ENCODE measurements at places on chromosomes 12 and 14.

GRCh38 chr14:100885196-100885595 lies 18.3 kb downstream of the RTL1 start:
- no peak for DNase-seq

GRCh38 chr14:69097974-69098373 lies 54.9 kb downstream of the DCAF5 start:
- DNase-seq: no peak

DNA sequence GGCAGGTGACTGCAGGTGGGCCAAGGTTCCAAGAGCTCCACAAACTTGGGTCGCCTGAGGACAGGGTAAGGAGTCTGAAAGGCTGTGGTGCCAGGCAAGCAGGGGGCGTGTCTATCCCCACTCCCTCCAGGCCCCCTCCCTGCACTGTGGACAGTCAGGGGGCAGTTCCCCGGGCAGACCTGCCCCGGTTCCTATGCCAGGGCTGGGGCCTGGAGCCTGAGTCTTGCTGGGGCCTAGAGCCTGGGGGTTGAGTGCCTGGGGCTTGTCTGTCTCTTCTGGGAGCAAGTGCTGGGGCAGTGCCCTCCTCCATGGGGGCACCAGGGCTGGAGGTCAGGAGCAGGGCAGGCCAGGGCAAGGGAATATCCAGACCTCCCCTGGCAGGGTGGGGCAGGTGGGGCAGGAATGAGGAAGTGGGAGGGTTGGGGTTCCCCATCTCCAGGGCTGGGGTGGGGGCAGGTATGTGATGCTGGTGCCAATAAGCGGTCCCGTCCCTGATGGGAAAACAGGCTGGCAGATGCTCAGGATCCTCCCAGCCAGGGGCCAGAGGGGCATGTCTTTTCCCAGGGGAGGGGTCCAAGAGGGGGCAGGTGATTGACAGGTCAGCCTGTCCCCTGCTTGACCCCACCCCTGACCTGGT lies 11.9 kb upstream of the TNFAIP2 start:
- DNase-seq: no peak

GRCh38 chr12:13116259-13116658 lies 12.8 kb upstream of the GSG1 start:
- no peak for DNase-seq

DNA sequence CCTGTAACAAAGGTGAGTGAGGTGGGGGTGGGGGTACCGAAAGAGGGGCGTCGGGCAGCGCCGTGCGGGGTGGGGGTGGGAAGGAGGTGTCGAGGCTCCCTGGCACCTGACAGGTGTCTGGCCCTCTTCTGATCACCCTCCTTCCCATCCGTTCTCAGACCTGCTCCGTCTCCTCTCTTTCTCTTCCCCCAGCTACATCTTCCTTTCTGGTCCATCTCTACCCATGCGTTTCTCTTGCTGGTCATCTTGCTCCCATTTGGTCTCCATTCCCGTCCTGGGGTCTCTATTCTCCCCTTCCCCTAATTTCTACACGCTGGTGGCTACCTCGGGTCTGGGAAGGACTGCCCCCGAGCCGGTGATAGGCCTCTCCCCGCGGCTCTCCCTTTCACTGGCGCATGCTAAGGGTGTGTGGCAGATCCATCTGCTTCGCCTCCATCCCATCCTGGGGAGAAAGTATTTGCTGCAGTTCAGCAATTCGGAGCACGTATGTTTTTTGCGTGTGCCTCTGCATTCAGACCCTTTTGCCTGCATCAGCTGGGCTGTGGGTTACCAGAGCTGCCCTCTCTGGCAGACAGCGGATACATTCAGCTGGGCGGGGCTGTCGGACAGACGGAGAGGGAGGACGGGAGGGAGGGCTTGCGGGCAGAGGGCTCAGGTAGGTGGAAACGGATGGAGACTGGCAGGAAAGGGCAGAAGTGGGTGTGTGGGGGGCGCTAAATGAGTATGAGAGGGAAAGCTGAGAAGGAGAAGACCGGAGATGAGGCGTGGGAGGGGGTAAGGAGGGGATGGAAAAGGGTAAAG lies 730 bp downstream of the CLSTN3 start:
- DNase-seq: peak; percentile 46

GRCh38 chr12:13091832-13092231 lies 11.6 kb downstream of the GSG1 start:
- no peak for DNase-seq

DNA sequence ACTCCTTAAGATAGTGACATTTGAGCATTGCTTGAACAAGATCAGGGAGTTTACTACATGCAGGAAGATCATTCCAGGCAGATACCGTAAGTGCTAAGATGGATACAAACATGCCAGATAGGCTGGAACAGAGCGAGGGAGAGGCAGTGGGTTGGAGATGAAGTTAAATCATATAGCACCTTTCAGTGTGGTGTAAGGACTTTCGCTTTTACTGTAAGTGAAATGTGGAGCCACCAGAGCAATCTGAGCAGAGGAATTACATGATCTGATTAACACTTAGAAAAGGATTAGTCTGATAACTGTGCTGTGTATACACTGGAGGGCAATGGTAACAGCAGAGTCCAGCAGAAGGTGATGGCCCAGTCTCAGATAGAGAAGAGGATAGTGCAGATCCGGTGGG lies 163.0 kb upstream of the SSTR1 start:
- DNase-seq: no peak

DNA sequence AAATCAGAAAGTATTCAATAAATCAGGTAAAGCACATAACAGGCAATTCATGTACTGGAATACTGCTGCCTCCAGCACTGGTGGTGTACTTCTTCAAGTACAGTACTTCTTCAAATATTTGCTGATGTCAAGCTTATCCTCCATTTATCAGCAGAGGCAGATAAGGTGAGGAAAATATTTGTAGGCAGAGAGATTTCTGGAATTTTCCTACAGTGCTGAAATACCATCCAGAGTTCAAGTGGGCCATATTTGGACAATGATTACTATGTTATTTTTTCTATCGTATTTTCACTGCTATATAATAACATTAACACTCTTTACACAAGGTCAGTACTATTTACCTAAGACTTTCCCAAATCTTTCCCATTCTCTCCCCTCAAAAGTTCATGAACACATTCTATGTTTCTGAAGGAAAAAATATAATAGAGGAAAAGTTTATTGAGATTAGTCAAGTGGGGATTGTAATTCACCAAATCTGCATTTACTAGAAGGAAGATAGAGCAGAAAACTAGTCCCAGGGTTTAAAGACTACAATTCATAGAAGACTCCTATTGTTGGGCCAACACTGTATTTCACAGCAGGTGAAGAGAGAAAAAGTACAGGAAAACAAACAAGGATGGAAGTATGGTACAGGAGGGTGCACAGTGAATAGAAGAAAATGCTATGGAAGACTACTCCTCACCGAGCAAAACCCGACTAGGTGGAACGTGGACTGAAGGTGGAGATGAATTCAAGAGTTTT lies 141.1 kb downstream of the PAWR start:
- DNase-seq: peak; percentile 23

DNA sequence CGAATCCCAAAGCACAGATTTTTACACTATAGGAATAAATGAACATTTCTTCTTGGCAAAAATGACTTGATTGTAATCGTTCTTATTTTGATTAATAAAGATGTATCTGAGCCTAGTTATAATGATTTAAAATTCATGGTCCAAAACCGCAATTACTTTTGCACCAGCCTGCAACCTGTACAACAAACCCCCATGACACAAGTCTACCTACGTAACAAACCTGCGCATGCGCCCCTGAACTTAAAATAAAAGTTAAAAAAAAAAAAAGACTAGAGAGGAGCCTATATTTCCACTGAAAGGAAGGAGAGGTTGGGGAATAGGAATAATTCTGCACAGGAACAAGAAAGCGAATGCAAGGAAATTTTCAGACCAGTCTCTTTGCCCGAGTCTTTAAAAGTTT lies 145.2 kb downstream of the SCARB1 start:
- DNase-seq: no peak

GRCh38 chr14:103453791-103454190 lies 68.6 kb downstream of the MARK3 start:
- DNase-seq: no peak

DNA sequence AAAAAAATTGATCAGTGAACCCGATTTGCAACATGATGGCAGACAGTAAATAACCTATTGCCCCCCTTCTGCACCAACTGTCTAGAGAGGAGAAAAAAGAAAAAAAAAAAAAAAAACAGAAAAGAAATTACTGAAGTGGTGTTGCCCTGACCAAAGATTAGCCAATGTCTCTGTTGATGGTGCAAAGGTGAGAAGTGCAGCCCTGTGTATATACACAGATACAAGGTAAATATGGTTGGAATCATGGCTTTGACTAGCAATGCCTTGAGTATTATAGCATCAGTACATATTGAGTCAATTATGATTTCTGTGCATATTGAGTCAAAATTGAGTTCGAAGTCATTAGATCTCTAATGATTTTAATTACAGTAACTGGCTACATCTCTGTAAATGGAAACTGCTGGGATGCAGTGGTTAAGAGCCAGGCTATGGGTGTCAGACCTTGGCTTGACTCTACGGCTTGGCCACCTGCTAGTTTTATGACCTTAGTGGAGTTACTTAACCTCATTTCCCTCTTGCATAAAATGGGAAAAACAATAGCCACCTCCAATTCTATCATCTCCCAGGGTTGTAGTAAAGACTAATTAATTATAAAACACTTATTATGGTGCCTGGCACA lies 51.0 kb downstream of the EGLN3 start:
- DNase-seq: no peak

- no peak for DNase-seq
These were observed 28.1 kb downstream of the GIT2 start for GRCh38 chr12:109968032-109968420.

DNA sequence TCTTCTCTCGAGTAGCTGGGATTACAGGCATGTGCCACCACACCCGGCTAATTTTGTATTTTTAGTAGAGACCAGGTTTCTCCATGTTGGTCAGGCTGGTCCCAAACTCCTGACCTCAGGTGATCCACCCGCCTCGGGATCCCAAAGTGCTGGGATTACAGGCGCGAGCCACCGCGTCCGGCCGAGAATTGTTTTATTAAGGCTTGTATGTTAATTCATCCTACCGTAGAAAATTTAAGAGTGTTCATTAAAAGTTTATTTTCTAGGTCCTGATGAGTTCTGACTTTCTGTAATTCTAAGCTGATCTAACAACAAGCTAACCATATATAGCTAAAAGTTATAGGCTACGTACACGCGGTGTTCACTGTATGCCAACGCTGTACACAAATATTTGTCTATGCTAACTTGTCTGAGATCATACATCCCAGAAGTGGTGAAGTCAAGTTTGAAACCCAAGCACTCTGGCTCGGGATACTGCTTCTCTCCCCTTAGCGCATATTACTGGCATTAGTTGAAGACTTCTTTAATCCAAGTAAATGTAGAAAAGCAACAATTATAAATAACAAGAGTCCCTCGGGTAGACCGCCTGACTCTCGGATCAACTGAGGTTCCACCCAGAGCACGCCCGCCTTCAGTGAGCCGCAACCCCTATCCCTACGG lies 570 bp upstream of the MRPS35 start:
- no peak for DNase-seq

- peak; percentile 7 for DNase-seq
These were observed 338.3 kb downstream of the EMP1 start for GRCh38 chr12:13534645-13535398.

- no peak for DNase-seq
These were observed 32.8 kb downstream of the CCNK start for GRCh38 chr14:99513946-99514551.

GRCh38 chr12:101027816-101028215 lies 182.2 kb downstream of the SLC5A8 start:
- DNase-seq: no peak

DNA sequence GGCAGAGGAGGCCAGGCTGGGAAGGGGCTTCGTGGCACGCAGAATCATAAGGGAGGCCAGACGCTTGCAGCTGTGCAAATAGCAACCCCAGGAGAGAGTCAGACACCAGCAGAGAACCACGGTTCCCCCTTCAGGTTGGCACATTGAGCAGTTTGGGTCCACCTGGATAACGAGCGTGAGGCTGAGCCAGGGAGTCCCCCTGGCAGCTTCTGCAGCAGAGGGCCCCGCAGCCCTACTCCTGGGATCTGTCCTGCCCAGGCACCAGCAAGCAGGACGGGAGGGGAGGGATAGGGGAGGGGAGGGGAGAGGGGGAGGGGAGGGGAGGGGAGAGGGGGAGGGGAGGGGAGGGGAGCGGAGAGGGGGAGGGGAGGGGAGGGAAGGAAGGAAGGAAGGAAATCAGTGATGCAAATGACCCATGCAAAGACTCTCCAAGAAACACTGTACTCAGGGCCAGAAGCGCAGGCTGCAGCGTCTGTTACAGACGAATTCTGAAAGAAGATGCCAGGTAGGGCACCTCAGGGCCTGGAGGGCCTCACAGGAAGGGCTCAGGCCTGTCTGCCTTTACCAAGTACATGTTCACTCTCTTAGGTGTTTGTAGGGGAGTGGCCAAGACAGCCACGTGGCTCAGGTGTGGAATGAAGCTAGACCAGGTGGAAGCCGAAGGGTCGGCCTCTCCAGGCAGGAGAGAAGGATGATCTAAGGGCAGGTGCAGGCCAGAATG lies 32.3 kb upstream of the MMP17 start:
- no peak for DNase-seq

DNA sequence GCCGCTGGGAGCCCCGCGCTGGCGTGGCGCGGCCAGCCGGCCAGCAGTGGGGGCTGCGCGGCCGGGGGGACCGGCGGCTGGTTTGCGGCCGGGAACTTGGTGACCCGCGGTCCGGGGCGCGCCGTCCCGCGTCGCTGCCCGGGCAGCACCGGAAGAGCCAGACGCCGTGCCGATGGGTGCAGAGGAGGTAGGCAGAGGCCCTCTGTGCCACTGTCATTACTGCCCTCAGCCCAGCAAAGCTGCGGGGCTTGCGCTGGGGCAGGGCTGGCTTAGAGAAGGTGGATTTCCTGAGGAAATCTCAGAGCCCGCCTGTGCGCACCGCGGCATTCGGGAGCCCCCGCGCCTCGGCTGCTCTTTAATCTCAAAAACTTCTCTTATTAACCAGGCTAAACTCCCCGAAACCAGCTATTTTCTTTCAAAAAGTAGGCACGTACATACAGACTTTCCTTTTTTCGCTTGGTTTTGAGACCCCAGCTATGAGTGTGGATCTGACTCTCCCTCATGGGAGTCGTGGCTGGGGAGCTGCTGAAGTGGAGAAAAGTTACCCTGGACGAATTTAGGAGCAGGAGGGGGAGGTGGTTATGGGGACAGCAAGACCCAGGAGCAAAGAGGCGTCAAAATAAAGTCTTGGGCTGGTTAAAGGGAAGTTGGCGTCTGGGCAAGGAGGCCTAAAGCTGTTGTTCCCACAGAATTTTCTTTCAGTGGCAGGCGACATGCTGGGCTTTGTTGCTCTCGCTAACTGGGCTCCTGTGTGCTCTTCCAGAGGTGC lies 802 bp downstream of the SUSD6 start:
- peak; percentile 54 for DNase-seq

Measured in mesenchymal stem cell (in vitro differentiated cells and primary cell).